ENCODE measurements at places on chromosomes 7 and 10. TPM values are rescaled to one million over a fixed set of nuclear protein-coding genes. Genes with fewer than 3 reads are reported as not detected.

The HGF gene
- 4.8 TPM for total RNA-seq

The DRGX gene
- not detected for total RNA-seq

The PTPRN2 gene
- 2.8 TPM for total RNA-seq

The CFAP58 gene
- total RNA-seq: 0.95 TPM

The HDAC9 gene
- 17.8 TPM for total RNA-seq

The PRSS1 gene
- total RNA-seq: not detected

The EBF3 gene
- total RNA-seq: 4.0 TPM

The OR2A1 gene
- total RNA-seq: 0.95 TPM

The SYT15 gene
- total RNA-seq: 9.6 TPM

The HOXA1 gene
- 0.75 TPM for total RNA-seq

The ITGB8 gene
- 70.2 TPM for total RNA-seq

The GRID2IP gene
- not detected for total RNA-seq

The PPP1R17 gene
- not detected for total RNA-seq

The CNNM1 gene
- total RNA-seq: 1.8 TPM

The PALD1 gene
- total RNA-seq: 3.3 TPM

The TYW1B gene
- 3.2 TPM for total RNA-seq

The GFRA1 gene
- 58.9 TPM for total RNA-seq

The JCAD gene
- total RNA-seq: 23.5 TPM

The CRHR2 gene
- total RNA-seq: not detected

The SLC26A4 gene
- total RNA-seq: 1.1 TPM

The HOXA9 gene
- not detected for total RNA-seq

The OR2A42 gene
- not detected for total RNA-seq

Measured in omental fat pad (tissue), 4 donors.